Caki2 (cell line): ENCODE measurements at places on chromosomes 16 and 17.
A peak's percentile ranks its signal among the peaks of the same experiment; 100 is the strongest.

DNA sequence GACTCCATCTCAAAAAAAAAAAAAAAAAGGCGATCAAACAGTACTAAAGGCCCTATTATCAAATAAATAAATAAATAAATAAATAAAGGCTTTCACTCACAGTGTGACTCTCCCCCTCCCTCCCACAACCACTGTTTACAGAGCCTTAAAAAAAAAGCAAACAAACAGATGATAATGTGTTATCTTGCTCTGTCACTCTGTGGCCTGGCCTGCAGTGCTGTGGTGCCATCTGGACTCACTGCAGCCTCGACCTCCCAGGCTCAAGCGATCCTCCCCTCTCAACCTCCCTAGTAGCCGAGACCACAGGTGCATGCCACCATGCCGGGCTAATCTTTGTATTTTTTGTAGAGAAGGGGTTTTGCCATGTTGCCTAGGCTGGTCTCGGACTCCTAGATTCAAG is 8.1 kb upstream of the NAGLU start:
- DNase-seq = no peak

DNA sequence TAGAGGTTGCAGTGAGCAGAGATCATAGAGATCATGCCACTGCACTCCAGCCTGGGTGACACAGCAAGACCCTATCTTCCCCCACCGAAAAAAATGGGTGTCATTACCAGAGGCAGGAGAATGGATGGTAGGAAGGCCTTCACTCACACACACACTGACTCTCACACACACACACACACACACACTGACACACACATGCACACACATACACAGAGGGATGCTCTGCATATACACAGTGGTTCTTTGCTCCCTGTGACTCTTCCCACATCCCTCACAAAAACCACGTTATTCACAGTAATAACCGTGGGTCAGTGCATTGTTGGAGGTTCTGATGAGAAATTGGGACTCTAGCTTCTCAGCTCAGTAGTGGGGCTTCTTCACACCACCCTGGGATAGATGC is 300.2 kb upstream of the N4BP1 start:
- DNase-seq = no peak

DNA sequence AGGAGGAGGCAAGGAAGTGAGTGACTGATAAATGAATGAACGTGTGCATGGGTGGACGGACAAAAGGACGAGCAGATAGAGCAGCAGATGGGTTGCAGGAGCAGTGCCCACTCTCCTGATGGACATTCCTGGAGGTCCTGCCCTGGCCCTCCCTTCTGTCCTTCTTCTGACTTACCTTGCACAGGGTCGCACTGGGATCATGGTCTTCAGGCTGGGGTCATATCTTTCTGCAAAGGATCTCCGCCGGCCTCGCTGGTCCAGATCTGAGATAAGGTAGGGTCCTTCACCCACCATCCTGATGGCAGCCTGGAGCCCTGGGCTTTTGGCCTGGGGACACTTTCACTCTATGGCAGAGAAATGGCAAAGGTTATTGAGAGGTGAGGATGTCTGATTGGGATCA is 9.7 kb downstream of the ABCC12 start:
- no peak for DNase-seq

DNA sequence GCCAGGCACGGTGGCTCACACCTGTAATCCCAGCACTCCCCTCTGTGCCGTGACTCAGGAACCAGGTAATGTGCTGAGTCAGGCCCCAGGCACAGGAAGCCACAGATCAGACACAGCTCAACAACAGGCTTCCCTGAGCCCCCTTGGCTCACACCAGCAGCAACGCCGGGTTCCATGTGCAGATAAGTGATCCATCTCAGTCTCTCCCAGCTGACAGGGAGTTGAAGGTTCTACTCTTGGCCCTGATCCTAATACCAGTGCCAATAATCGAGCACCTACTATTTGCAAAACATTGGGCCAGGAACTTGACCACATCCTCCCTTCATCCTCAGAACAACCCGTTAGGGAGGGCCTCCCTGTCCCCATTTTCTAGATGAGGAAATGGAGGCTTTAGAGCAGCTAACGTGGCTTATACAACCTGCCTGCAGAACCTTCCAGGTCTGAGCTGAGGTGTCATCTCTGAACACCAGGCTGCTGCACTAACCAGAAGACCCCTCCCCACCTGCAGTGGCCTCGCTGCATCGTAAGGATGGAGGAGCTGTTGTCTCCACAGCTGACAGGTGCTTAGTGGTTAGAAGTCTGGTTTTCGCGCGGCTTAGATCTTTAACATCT is 64.8 kb upstream of the AMZ2 start:
- DNase-seq = no peak

GRCh38 chr16:10827691-10828341 is 9.2 kb upstream of the TVP23A start:
- DNase-seq = no peak

DNA sequence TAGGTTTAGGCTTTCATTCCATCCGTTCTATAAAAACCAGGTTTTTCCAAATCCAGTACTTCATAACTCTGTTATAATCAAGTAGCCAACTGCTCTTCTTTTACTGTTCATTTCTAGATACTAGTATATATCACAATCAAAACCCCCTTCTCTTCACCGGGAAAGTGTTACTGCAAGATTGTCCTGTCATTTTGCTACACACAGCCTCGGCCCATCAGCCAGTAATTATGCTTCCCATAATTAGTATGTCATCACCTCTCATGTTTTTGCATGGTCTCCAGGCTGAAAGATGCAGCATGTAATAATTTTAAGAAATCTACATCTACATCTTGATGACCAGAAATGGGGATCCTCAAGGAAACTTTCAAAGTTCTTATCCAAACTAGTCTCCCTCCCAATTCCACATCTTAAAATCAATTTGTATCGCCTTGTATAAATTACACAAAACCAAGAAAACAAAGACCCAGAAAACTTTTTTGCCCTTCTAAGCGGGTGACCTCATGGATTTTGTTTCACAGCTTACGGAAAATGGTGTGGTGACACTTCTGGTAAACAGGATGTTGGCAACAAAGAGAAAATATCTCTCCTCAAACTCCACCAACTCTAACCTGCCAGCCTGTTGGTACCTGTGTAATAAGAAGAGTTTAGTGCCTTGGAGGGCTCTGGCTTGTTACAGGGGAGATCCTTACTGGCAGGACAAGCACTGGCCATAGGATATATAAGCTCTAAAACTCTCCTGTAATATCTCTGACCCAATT is 9.3 kb downstream of the TACO1 start:
- DNase-seq = no peak

DNA sequence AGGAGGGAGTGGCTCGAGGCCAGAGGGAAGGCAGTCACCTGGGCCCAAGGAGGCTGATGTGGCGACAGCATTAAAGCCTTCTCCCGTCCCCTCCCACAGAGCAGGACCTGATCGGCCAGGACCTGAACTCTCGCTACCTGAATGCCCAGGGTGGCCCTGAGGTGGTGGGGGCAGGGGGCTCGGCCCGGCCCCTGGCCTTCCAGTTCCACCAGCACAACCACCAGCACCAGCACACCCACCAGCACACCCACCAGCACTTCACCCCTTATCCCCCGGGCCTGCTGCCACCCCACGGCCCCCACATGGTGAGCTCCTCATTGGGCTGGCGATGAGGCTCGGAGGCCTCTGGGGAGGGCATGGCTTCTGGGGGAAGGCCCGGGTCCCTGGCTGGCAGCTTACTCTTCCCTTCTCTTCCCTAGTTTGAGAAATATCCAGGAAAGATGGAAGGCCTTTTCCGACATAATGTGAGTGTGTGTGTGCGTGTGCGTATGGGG is 6.4 kb downstream of the FBRS start:
- no peak for DNase-seq

DNA sequence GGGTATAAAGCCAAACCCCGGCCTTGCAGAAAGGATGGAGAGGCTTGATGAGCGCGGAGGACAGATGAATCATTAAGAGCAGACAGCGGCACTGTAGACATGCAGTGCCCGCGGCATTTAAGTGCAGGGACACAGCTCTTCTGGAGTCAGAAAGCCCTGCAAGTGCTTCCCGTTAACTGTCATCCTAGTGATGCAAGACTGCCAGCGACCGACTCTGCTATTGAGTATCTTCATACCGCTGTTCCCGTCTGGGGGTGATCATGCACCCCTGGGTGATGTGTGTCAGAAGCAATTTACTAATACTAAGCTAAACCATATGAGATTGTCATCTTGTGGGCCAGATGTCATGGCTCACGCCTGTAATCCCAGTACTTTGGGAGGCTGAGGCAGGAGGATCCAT is 101.0 kb downstream of the ABCC6 start:
- no peak for DNase-seq

- DNase-seq = no peak
Measured at GRCh38 chr17:48740537-48740936, 12.0 kb upstream of the HOXB13 start.

DNA sequence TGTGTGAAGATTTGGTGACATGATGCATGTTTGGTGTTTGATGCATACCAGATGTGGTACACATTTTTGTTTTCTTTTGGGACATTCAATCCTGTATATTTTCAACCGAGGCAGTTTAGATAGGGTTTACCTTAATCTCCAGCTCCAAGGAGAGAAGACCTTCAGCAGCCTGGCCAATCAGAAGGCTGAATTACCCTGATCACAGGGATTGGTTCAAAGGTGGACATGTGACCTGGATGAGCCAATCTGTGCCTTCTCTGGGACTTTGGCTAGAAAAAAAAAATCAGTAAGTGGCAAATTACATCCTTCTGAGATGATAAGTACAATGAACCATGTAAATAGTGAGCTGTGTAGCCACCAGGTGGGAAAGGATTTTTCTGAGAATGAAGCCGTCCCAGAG is 205.1 kb downstream of the SHISA9 start:
- no peak for DNase-seq

- DNase-seq = peak; percentile 70
Measured at GRCh38 chr17:76397687-76398522, 13.5 kb downstream of the SPHK1 start.

- no peak for DNase-seq
Measured at GRCh38 chr16:63005356-63005755, 969.1 kb upstream of the CDH8 start.

DNA sequence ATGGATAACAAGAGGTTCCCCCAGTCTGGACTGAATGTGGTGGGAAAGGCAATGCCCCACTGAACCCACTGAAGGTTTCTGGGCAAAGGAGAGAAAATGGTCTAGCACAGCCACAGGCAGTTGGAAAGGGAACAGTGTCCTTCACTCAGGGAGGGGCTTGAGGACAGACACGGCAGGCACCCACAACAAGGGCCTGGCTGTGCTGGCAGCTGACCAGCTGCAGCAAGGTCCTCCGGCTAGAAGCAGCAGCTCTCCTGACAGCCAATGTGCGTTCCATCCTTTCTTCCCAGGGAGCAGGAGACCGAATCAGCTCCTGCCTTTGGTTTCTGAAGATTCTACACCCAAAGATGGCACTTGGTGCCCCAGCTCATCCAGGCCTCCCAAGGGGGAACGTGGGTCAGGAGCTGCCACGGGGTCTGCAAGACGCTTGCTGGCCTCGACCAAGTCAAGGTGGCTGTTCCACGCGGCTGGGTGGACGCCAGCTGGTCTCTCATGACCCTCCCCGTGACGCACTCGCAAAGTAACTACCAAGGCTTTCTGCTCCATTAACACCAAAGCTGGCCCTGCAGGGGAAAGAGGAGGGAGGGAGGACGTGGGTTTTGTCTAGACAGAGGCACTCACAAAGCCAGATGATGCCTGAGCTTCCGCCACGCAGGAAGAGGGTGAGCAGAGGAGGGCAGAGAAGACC is 11.1 kb downstream of the ABR start:
- DNase-seq = no peak

DNA sequence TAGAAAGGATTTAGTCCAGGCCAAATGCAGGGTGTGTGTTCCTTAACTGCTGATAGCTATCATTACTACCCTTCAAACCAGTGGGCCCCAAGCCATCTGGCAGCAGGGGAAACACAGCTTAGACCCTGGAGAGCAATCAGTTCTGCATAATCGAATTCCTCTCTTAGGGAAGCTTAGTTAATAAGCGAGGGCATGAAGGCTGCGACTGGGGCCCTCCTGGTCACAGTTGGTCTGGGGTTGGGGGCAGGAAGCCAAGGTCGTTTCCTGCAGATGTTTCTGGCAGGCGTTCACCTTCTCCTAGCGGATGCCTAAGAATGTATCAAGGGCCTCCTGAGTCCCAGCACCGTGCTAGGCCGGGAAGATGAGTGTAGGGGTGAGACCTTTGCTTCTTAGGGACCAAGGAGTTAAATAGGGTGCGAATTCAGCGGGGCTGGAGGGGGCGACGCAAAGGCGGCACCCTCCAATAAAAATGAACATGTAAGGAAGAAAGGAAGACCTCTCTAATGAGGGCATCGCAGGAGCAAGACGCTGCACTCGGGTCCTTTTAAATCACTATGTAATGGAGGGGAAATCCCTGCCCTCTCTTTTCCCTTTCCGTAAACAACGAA is 16.5 kb upstream of the EEF2K start:
- no peak for DNase-seq

DNA sequence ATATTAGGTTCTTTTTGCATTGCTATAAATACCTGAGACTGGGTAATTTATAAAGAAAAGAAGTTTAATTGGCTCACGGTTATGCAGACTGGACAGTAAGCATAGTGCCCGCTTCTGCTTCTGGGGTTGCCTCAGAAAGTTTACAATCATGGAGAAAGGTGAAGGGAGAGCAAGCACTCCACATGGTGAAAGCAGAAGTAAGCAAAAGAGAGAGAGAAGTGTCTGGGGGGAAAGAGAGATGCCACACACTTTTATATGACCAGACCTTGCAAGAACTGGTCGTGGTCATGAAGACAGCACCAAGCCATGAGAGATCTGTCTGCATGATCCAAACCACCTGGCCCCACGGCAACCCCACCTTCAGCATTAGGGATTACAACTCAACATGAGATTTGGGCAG is 45.4 kb downstream of the KCNJ16 start:
- DNase-seq = no peak

DNA sequence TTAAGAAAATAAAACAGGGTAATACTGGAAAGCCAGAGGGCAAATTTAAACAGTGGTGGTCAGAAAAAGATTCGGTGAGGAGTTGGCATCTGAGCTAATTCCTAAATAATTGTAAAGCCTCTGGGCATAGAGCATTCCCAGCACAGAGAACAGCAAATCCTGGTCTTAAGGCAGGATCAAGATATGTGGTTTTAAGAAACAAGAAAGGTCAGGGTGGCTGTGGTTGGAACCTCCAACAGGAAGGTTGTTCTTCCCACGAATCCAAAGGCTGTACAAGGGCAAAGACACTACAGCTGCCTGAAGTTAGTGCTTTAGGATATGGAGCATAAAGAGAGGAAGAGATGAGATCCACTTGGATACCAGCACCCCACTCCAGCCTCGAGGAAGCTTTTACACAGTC is 114.6 kb downstream of the ZNF18 start:
- DNase-seq = no peak

DNA sequence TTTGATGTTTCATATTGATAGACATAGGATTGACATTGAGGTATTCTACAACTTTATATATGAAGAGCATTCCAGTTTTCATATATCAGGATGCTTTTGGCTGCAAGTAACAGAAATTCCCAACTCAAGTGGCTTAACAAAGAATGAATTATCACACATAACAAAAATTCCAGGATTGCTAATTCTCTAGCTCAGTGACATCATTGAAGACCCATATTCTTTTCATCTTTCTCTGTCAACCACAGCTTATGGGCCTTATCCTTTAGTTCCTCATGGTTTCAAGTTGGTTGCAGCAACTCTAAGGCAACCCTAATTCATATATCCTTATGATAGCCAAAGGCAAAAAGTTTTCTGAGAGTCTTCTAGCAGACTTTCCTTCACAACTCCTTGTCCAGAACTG is 91.5 kb upstream of the HAS3 start:
- no peak for DNase-seq
